ENCODE measurements at places on chromosomes 2 and 18.

- DNase-seq = peak; percentile 36
Measured at GRCh38 chr18:3679241-3679640, 229.3 kb downstream of the TGIF1 start.

- DNase-seq = no peak
Measured at GRCh38 chr2:232568161-232568560, 17.7 kb downstream of the EIF4E2 start.

DNA sequence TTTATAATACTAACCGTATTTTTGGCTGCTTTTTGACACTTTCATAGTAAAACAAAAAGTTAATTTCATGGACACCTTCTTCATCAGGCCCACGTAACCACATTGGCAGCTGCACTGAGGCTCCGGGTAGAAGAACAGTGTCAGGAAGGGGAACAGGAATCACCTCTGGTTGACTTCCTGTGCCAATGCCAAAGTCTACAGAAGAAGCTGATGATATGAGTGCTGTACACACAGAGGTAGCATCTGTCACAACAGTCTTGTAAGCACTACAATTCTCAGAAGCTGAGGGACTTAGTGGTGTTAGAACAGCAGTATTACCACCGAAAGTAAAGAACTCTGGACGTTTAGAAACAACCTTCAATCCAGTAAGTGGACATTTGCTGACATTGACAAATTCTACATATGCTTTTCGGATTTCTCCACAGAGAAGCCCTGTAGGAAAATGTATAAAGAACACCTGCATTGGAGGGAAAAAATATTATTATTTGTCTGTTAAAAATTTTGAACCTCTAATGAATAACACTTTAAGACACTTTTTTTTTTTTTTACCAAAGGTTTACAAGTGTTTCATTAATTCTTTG lies 85.3 kb downstream of the TRAPPC8 start:
- no peak for DNase-seq

GRCh38 chr2:126662621-126663020 lies 6.7 kb downstream of the GYPC start:
- DNase-seq = no peak

GRCh38 chr2:128402911-128403670 lies 84.4 kb upstream of the HS6ST1 start:
- DNase-seq = peak; percentile 69

DNA sequence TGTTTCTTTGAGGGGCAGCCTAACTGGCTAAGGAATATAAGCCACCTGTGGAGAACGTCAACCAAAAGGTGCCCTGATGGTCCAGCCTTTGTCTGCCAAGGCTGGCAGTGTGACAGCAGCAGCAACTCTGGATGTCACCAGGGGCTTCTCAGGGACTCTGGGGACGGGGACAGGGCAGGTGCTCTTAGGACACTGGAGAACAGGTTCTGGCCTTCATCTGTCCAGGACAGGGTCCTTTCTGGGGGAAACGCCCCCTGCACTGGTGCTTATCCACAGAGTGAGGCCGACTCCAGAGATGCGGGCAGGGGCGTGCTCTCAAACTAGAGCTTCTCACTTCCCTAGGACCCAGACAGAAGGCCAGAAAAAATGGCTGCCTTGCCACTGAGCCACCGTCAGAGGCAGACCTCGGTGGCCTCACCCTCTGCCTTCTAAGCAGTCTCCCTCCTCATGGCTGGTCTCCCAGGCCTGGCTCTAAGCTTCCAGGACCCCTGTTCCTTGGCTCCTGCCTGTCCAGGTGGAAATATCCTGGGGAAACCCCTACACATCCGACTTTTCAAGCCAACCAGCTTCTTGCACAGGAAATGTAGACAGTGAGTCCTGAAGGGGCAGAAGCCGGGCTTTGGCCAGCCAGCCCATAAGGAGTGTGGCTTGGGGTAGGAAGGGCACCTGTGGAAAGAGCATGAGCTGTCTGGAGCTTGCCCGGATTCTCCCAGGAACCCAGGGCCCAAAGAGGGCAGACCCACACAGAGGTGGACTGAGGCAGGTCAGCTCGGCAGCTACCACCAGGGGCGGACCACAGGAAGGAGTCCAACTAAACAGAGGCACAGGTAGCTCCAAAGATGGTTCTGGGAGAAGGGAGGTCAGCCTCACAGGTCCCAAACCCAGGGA lies 11.3 kb upstream of the SFXN5 start:
- no peak for DNase-seq

Measured in lower leg skin (tissue), 4 donors.